ENCODE measurements at places on chromosomes 16 and 17.

GRCh38 chr17:29069526-29070041 is 26.6 kb downstream of the PIPOX start:
- no peak for DNase-seq

DNA sequence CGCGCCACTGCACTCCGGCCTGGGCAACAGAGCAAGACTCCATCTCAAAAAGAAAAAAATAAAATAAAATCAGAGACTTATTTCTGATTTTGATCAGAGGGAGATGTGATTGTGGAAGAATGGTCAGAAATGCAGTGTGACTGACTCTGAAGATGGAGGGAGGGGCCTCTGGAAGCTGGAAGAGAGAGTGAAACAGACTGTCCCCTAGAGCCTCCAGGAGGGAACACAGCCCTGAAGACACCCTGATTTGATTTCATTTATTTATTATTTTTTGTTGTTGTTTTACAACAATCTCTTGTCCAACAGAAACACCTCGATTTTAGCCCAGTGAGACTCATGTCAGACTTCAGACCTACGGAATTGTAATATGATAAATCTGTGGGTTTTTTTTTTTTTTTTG is 26.1 kb downstream of the BCL7C start:
- no peak for DNase-seq

GRCh38 chr16:56388209-56388608 is 37.1 kb downstream of the AMFR start:
- DNase-seq, result no peak

- no peak for DNase-seq
Measured at GRCh38 chr17:29359777-29360176, 30.4 kb upstream of the TAOK1 start.

- DNase-seq, result peak; percentile 81
Measured at GRCh38 chr16:76653390-76654026, 376.3 kb downstream of the CNTNAP4 start.

- DNase-seq, result peak; percentile 44
Measured at GRCh38 chr17:57918017-57918895, 37.0 kb downstream of the CUEDC1 start.

DNA sequence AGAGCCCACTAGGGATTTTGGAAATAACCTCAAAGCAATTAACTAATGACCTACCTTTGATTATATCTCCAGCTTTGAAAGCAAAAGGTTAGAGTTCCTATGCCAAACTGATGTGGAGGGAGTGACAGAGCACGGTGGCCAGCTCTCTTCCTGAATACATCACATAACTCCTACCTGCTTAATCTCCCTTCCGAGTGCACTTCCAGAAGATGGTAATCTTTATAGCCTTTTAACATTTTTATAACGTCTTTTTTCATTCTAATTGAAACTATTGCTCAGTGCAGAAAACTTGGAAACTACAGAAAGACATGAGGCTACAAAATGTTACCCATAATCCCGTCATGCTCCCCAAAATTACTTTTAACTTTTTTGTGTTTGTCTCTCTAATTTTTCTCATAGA is 110.5 kb upstream of the COX10 start:
- DNase-seq, result no peak

DNA sequence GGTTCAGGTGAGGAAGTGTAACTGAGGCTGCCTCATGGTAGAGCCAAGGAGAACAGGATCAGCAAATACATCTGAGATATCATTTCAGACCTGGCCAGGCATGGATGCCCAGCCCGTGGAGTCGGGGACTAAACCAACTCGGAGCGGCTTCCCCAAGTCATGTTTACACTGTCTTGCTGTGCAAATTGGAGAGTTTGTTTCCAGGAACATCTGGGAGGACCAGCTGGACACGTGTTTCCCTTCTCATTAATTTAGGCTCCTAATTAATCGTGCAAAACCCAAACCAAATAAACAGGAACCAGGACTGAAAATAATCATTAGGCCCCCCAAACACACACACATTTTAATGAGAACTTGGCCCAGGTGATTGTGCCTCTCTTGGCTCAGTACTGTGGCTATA is 70.9 kb upstream of the SALL1 start:
- no peak for DNase-seq

DNA sequence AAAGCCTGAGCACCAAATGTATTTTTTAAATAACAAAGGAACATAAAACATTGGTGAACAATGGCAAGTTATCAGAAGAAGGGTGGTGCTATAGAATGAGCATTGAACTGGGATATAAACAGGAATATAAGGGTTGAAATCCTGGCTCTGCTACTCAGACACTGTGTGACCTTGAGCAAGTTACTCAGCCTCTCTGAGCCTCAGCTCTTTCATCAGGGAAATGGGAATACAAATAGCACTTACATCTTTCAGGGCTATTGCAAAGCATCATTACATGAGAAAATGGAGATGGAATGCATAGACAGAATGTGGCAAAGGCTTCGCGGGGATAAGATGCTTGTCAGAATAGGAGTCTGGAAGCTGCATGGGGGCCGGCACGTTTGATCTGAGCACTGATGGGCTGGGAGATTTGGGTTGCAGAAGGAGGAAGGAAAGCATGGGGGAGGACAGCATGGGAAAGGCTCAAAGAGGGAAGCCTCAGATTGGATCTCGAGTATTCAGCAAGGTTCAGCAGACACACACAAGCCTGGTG is 4.8 kb upstream of the CDH5 start:
- no peak for DNase-seq

DNA sequence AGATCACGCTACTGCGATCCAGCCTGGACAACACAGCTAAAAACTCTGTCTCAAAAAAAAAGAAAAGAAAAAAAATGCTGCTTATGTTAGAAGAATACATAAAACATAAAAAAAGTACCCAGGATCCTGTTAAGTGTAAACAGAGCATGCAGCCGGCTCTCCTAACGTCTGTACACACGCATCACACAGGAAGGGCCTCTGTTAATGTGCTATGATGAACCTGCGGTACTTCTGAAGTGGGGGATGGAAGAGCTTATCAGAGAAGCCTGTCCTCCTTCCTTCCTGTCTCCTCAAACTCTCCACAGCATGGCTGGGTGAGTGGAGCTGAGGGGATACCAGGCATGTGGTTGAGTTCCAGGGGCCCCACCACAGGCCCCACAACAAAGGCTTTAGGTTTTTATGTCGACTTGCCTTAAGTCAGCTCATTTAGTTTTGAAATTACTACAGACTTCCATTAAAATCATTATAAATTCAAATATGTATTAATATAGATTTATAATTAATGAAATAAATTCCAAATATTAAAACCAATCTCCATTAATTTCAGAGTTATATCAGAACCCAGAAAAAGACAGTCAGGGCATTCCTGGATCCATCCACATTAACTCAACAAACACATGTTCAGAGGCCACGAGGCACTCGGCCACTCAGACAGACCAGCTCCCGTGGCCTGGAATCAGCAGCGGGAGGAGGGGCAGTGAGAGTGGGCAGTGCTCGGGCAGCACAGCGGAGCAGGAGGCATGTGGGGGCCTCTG is 11.7 kb downstream of the CCDC57 start:
- no peak for DNase-seq

- DNase-seq, result no peak
Measured at GRCh38 chr16:66240631-66241395, 125.7 kb upstream of the CDH5 start.

GRCh38 chr17:58759522-58759921 is 3.9 kb downstream of the PPM1E start:
- no peak for DNase-seq

GRCh38 chr17:5364696-5365095 is 54.8 kb downstream of the NUP88 start:
- DNase-seq, result no peak

GRCh38 chr16:57372372-57373116 is at the start of gene CX3CL1:
Gene CX3CL1 (plus strand): TSS chr16:57372490. CDS start chr16:57372569, 79 bp downstream.
- DNase-seq, result peak; percentile 93

DNA sequence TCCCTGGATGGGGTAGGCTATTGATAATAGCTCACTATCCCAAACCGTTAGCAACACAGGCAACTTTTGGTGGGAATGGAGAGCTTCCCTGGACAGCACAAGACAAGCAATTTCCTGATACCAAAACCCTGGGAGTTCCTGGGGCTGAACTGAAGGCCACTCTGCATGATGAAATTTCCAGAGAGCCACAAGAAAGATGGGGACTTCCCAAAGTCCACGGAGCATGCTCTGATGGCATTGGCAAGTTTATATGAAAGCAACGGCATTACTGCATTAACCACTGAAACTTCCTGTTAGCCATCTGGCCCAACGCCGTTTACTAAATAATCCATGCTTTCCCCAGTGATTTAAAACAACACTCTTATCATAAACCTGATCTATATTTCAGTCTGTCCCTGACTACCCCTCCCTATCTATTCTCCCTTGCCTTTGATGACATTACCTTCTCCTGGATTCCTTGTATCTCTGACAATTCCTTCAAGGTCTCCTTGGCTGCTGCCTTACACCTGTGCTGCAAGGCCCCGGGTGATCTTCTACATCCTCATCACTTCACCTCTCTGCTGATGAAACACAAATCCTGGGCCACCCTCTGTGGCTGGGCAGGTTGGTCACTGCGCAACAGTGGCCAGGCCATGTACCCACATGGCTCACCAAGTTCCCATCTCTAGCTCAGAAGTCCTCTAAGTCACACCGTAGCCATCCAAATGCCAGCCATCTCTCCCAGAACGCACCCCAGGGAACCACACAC is 108.5 kb upstream of the RCVRN start:
- no peak for DNase-seq

DNA sequence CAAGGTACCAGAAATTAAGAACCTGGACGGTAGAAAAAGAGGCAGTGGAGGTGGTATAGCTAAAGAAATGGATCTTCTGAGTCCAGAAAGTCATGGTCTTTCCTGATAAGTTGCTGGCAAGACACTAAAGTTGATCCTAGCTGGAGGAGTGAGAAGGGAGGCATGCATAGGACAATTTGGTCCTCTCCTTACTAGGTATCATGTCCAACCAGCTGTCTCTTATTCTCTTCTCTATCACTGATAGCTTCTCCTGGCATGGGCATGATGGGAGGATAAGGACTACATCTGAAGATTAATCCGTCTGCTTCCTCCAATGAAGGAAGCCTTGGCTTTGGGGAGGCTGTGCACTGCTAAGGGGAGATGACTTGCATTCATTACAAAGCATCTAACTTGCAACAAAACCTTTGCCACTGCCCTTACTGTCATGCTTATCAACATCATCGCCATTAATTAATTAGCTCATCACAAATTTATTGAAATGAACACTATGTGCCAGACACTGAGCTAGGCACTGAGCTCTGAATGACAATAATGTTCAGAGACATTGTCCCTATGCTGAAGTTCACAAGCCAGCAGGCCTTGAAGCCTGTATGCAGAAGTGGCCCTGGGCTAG is 3.1 kb upstream of the FAM117A start:
- no peak for DNase-seq

- peak; percentile 87 for DNase-seq
Measured at GRCh38 chr16:87608400-87608985, 6.2 kb downstream of the JPH3 start.

DNA sequence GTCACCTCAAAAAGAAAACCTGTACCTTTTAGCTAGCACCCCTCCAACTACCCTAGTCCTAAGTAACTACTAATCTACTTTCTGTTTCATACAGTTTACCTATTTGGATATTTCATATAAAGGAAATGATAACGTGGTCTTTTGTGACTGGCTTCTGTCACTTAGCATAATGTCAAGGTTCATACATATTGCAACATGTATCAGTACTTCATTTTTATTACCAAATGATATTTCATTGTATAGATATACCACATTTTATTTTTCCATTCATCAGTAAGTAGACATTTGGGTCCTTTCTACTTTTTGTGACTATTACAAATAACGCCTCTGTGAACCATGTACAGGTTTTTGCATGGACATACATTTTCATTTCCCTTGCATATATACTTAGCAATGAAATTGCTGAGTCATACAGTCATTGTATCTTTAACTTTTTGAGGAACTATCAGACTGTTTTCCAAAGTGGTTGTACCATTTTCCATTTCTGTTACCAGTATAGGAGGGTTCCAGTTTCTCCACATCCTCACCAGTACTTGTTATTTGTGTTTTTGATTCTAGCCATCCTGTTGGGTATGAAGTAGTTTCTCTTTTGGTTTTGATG is 23.7 kb downstream of the MOSMO start:
- DNase-seq, result no peak
